ENCODE measurements at places on chromosomes 6 and 20. TPM values are rescaled to one million over a fixed set of nuclear protein-coding genes. Genes with fewer than 3 reads are reported as not detected.
A peak's percentile ranks its signal among the peaks of the same experiment; 100 is the strongest.

TASP1 gene
- total RNA-seq: 23.9 TPM

MYMX gene
- not detected for total RNA-seq

ULBP2 gene
- not detected for total RNA-seq

LY6G6C gene
- total RNA-seq: not detected

TEAD3 gene
- 0.17 TPM for total RNA-seq

HBS1L gene
- total RNA-seq: 58.9 TPM

ERVFRD-1 gene
- total RNA-seq: not detected

ZKSCAN3 gene
- total RNA-seq: 11.0 TPM

TULP1 gene
- total RNA-seq: not detected

ME1 gene
- not detected for total RNA-seq

ANGPT4 gene
- not detected for total RNA-seq

ZBP1 gene
- total RNA-seq: 36.9 TPM

GRCh38 chr20:47665221-47665991 lies 119.9 kb downstream of the SULF2 start:
- no peak overlapping the region for H3K4me3 ChIP-seq
- DNase-seq: no peak
- H3K4me1 ChIP-seq: peaks cover 7% of the 10 kb centered on the region
- H3K27ac ChIP-seq: no peak overlapping the region

DNA sequence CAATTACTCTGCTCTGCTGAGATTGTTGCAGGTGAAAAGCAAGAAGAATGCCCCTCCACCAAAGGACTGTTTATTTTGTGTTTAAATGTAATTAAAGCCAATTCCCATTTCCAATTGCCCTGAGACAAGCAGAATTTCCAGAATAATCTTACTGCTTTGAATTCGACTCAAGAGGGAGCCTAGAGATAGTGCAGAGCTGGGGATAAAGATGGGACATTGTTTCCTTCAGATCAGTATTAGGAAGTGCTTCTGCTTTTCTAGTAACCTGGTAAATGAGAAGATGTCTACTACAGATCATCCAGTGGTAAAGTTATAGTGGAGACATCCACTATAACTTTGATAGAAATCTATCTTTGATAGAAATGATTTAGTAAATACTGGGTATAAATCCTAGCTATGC lies 326.9 kb downstream of the UBE3D start:
- H3K36me3 ChIP-seq: no peaks in the 10 kb centered on the region
- no peak for DNase-seq
- no peak overlapping the region for H3K4me3 ChIP-seq
- no peak overlapping the region for H3K27ac ChIP-seq
- no peaks in the 10 kb centered on the region for H3K27me3 ChIP-seq

DNA sequence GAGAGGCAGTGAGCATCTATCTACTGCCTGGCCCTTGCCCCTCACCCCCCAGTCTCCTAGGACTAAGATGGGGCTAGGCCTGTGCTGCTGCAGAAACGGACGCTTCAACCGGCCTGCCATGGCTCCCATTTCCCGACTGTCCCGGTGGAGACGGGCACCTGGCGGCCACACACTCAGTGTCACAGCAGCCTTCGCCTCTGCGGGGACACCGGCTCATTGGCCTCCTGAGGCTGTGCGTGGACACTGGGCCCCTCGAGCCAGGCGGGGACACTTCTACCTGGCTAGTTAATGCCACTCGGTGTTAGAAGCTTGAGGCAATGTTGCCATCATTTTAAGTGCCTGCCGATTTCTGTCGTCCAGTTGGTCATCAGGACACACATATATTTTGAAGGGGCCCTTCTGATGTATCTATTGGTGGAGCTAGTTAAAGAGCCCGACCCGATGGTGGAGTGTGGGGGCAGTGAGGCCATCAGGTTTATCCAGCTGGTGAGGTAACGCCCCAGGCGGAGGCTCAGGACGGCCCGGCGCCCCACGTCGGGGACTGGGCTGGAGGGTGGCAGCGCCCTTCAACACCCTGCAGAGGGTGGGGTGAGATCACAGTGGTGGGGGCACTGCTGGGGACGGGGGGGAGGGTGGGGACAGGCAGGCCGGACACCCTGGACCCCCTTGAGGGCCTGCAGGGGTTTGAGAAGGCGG lies 58.9 kb upstream of the GATA5 start:
- no peaks in the 10 kb centered on the region for H3K4me1 ChIP-seq
- DNase-seq: no peak
- H3K4me3 ChIP-seq: no peak overlapping the region
- H3K27ac ChIP-seq: no peak overlapping the region
- no peaks in the 10 kb centered on the region for H3K27me3 ChIP-seq

GRCh38 chr20:46709459-46710152 lies at the start of gene SLC2A10:
Gene SLC2A10 (plus strand): TSS chr20:46709649. CDS start chr20:46709737, 88 bp downstream.
- no peak within 1 kb of the TSS for H3K27ac ChIP-seq
- no peak for DNase-seq
- peaks cover 18% of the 10 kb centered on the region for H3K27me3 ChIP-seq
- peaks cover 6% of the 10 kb centered on the region for H3K4me1 ChIP-seq
- no peaks in the 10 kb centered on the region for H3K36me3 ChIP-seq
- no peak within 1 kb of the TSS for H3K4me3 ChIP-seq

DNA sequence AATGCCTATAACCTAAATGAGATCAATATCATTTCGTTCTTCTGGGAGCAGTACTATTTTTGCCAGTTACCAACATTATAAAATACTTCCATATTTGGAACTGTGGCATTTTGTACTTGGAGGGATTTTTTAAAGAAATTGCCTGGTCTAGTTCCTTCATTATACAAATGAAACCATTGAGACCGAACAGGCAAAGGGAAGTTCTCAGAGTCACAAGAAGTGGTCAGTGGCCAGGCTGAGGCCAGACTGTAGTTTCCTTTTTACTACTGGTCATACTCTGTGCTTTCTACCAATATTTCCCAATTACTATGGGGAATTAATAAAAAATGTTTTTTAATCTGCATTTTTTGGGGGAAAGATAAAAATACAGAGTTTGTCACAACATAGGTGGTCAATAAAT lies 332.0 kb downstream of the NRN1 start:
- H3K36me3 ChIP-seq: no peaks in the 10 kb centered on the region
- no peak for DNase-seq
- H3K27me3 ChIP-seq: no peaks in the 10 kb centered on the region
- no peak overlapping the region for H3K27ac ChIP-seq
- H3K4me1 ChIP-seq: peaks cover 25% of the 10 kb centered on the region

DNA sequence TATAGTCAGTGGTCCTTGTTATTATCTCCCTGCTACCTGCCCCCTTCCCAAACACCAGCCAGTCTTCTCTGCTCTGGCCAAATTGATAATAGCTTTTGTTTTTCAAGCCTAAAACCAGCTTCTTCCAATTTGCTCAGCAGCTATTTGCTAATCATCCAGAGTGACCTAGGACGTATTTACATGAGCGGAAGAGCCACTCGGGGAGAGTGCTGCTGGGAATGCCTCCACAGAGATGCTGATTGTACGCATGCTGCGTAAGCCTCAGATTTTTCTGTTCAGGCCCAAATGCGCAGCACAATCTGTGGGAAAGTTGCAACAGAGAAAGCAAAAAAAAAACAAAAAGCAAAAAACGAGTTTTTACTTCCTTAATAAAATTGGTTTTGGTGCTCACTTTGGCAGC lies 24.4 kb upstream of the ID1 start:
- H3K4me1 ChIP-seq: no peaks in the 10 kb centered on the region
- no peak overlapping the region for H3K4me3 ChIP-seq
- no peak for DNase-seq
- no peak overlapping the region for H3K27ac ChIP-seq

GRCh38 chr6:17962436-17963031 lies 24.9 kb downstream of the KIF13A start:
- no peaks in the 10 kb centered on the region for H3K27me3 ChIP-seq
- no peak overlapping the region for H3K27ac ChIP-seq
- H3K4me3 ChIP-seq: no peak overlapping the region
- H3K36me3 ChIP-seq: no peaks in the 10 kb centered on the region

DNA sequence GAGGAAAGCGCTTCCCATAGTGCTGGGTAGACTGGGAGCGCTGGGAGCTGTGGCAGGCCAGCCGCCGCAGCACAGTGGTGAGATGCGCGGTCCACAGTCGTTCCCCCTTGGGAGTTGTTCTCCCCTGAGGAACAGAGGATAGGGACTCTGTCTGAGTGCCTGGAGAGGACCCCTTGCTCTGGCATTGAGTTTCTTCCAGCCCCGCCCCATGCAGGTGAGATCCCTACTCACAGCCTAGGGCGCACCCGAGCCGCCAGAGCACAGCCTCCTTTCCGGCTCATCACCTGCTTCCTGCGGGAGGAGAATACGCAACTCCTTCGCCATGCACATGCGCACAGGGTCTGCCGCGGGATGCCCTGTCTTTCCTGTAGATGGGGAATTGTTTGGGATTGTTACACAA lies 140.6 kb downstream of the PACRG start:
- no peak for DNase-seq
- H3K4me1 ChIP-seq: peaks cover 7% of the 10 kb centered on the region
- no peak overlapping the region for H3K4me3 ChIP-seq

DNA sequence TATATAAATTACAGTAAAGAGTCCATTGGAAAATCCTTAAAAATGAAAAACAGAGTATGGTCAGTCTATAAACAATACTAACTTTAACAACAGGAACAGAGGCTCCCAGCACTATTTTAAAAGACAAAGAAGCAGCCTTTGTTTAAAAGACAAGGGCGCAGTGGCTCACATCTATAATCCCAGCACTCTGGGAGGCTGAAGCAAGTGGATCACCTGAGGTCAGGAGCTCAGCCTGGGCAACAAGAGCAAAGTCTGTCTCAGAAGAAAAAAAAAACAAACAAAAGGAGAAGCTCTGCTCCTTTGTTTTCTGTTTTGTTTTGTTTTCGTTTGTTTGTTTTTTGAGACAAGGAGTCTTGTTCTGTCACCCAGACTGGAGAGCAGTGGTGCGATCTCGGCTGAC lies 89.4 kb downstream of the DTNBP1 start:
- no peak overlapping the region for H3K4me3 ChIP-seq

- no peaks in the 10 kb centered on the region for H3K36me3 ChIP-seq
- H3K27me3 ChIP-seq: no peaks in the 10 kb centered on the region
- H3K27ac ChIP-seq: no peak overlapping the region
- no peak for DNase-seq
- H3K4me3 ChIP-seq: no peak overlapping the region
Measured at GRCh38 chr6:3721810-3722621, 29.5 kb downstream of the PXDC1 start.

- peaks cover 4% of the 10 kb centered on the region for H3K27me3 ChIP-seq
- no peak overlapping the region for H3K4me3 ChIP-seq
- H3K4me1 ChIP-seq: no peaks in the 10 kb centered on the region
- DNase-seq: no peak
- H3K36me3 ChIP-seq: no peaks in the 10 kb centered on the region
Measured at GRCh38 chr6:117459204-117459944, 23.1 kb upstream of the DCBLD1 start.

DNA sequence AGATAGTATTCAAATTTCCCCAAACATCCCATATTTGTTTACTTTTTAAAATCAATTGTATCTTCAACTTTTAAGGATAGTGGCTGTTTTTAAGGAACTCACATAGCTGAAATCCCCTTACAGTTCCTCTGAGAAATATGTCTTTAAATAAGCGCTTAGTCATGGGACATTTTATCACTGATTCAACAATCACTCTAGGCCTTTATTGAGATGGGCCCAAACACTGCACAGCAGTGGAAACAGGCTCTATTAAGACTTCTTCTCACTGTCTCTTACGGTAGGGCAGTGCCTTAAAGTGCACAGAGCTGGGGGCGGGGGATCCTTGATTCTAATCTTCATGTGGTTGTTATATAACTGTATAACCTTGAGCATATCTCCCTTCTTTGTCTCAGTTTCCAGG lies 59.8 kb upstream of the RREB1 start:
- no peak for DNase-seq
- no peak overlapping the region for H3K4me3 ChIP-seq
- no peaks in the 10 kb centered on the region for H3K27me3 ChIP-seq
- no peak overlapping the region for H3K27ac ChIP-seq
- H3K4me1 ChIP-seq: peaks cover 12% of the 10 kb centered on the region

GRCh38 chr20:38805502-38805957 lies at the start of gene PPP1R16B:
Gene PPP1R16B (plus strand): TSS chr20:38805697. CDS start chr20:38835926, 30,229 bp downstream.
- H3K4me3 ChIP-seq: peak within 1 kb of the TSS; percentile 70
- no peaks in the 10 kb centered on the region for H3K27me3 ChIP-seq
- H3K4me1 ChIP-seq: peaks cover 55% of the 10 kb centered on the region
- H3K27ac ChIP-seq: peak within 1 kb of the TSS; percentile 99
- peaks cover 21% of the 10 kb centered on the region for H3K36me3 ChIP-seq

DNA sequence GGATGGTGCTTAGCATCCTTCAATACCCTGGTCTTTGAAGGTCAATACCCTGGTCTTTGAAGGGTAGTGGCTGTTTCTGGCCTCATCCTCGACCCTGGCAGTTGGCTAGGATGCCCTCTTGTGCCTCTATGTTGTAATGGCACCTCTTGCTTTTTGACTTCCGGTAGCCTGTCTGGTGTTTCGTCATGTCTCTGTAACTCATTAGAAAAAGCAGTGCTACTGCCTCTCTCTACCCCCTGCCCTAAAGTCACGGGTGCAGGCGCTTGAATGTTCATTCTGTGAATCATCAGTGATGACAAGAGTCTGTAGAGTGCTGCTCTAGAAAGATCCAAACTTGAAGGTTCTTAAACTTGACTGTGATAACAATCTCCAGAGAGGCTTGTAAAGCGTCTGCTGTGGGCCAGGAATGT lies 28.3 kb downstream of the RSPO4 start:
- no peak overlapping the region for H3K4me3 ChIP-seq
- DNase-seq: peak; percentile 33
- H3K36me3 ChIP-seq: no peaks in the 10 kb centered on the region
- H3K4me1 ChIP-seq: no peaks in the 10 kb centered on the region

DNA sequence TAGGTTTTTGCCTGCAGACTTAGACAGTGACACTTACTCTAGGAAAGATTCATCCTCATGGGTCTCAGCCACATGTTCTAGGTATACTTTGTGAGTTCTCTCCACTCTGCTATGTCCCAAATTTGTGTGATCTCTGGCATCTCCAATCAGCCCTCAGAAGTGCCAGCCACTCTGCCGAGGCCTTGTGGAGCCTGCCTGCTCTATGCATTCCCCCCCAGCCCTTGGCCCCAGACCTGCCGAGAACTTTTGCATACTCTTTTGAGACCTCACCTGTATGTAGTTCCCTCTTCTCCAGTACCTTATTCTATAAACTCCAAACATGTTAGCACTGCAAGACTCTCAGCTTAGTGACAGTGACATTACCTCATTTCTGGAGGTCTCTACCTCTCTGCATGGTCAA lies 2170.5 kb upstream of the DEFB115 start:
- DNase-seq: no peak
- H3K4me3 ChIP-seq: no peak overlapping the region
- no peaks in the 10 kb centered on the region for H3K36me3 ChIP-seq

- DNase-seq: no peak
- no peak overlapping the region for H3K27ac ChIP-seq
- no peak overlapping the region for H3K4me3 ChIP-seq
- H3K4me1 ChIP-seq: no peaks in the 10 kb centered on the region
Measured at GRCh38 chr6:109834131-109834530, 143.0 kb downstream of the FIG4 start.

GRCh38 chr20:44747166-44748004 lies 1.7 kb downstream of the KCNK15 start:
- H3K4me1 ChIP-seq: peaks cover 7% of the 10 kb centered on the region
- no peaks in the 10 kb centered on the region for H3K36me3 ChIP-seq

Measured in B cell (primary cell).